T-helper 17 cell (primary cell): ENCODE measurements at places on chromosomes 7 and 10.

- no peak for DNase-seq
Measured at GRCh38 chr7:28155019-28155660, 25.5 kb downstream of the JAZF1 start.

DNA sequence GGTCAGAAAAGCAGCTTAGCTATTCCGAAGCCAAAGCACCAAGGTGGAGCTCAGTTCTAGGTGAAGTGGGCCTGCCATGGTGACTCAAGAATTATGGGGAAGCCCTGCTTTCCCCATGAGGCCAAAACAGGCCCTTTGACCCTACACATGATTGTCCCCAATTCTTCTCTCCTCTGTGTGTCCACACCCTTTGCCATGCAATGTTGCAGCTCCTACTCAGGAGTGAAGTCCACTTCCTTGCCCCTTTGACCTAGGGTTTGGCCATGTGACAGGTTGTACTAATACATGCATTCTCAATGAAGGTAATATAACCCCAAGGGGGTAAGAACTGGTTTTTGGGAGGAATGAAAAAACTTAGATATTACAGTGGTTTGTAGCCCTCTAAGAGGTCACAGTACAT is 67.6 kb upstream of the MKRN1 start:
- no peak for DNase-seq

- DNase-seq = no peak
Measured at GRCh38 chr10:1724921-1725488, 12.3 kb downstream of the ADARB2 start.

DNA sequence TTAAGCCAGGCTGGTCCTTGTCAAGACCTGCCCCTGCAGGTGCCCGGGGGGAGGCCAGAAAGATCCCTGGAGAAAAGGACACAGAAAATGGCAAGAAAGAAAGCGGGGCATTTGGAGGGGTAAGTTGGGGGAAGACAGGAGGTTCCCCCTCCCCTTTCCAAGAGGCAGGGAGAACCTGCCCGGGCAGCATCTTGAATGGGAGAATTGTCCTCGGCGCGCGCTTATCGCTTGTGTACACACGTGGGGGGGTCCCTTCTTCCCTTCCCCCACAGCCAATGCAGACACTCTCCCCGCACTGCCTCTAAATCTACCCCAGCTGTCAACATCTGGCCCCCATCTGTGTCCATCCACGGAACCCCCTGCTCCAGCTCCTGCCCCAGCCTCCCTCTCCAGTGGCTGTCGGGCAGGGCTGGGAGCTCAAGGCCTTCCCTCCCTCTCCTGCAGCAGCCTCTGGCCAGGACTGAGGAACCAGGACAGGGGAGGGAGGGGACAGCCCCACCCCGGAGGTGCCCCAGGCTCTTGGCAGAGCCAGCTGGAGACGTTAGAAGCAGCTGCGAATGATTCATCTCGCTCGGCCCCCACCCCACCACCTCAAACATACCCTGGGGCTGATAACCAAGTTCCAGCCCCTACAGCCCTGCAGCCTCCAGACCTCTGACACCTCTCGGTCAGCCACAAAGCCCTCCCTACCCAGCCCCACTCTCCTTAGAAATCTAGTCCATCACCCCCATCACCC is 25.3 kb downstream of the EPHB4 start:
- no peak for DNase-seq

DNA sequence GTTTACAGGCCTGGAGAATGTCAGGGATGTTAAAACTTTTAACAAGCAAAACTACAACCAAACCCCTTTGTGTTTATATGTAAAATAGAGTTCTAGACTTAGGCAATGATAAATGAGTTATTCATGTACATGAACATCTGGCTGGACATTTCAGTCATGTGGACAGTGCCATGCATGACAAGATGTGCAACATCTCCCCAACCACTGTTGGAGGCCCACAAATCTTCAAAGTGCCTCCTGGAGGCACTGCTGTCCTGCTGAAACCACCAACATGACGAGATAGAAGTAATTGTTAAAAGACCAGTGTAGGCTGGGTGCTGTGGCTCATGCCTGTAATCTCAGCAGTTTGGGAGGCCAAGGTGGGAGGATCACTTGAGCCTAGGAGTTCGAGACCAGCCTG is 18.4 kb downstream of the PPIA start:
- no peak for DNase-seq

DNA sequence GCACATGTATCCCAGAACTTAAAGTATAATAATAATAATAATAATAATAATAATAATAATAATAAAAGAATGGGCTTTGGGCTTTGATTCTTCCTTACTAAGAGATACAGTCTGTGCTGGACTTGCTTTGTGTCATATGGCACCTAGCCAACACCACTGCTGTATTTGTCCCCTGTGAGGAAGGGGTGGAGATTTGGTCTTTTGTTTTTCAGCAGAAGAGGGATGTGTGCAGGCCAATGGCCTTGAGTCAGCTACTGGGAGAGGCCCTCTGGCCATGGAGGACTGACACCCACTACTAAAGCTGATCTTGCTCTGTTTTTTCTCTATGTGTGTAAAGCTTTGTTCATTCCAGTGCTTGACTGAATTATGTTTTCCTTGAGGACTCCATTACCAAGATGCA is 573.0 kb upstream of the PCDH15 start:
- no peak for DNase-seq

DNA sequence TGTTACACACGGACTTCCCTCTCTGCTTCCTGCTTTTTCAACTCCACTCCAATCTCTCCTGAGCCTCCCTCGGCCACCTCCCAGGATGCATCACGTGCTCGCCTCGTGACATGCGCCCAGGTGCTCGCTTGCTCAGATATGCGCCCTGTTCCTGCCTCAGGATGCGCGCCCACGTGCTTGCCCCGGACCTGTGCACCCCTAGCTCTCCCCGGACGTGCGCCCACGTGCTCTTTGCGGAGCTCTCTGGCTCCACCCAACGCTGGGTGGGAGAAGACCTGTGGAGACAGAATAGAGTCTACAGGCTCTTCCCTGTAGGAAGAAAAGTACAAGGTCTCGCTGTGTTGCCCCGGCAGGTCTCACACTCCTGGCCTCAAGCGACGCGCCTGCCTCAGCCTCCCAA is 23.1 kb downstream of the PARD3 start:
- no peak for DNase-seq

GRCh38 chr10:84371944-84372343 is 43.6 kb downstream of the CCSER2 start:
- DNase-seq = no peak

- no peak for DNase-seq
Measured at GRCh38 chr10:25497246-25497645, 322.4 kb downstream of the GPR158 start.

DNA sequence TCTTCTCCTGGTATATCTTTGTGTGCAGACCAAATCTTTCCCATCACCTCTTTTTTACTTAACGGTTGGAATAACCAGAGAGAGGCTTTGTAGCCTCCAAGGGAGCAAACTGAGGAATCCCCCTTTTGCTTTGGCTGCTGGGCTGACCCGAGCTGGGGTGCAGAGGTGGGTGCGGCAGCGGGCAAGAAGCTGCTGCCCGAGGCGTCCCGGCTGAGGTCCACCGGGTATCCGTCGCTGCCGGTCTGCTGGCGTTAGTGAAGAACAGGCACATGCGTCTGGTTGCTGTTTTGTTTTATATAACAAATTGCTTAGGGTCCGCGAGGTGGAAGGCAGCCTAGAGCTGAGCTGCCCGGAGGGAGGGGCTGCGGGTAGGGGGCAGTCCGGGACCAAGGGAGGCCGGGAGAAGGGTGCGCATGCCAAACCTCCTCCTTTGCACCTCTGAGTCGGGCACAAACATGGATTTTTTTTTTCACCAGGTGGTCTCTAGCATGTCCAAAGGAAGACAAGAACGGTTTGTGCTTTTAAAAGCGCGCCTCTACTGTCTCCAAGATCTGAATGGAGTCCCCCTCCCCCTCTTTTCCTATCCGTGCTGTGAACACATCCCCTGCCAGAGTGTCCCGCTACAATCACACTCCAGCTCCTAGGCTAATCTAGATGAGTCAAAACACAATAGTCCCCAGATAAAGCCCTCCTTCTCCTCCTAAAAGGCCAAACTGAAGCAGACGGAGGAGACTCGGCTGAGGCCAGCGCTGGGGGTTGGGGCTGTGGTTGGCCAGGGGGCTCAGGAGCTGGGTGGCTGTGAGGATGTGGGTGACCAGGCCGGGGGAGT is 6.8 kb upstream of the GATA3 start:
- no peak for DNase-seq

DNA sequence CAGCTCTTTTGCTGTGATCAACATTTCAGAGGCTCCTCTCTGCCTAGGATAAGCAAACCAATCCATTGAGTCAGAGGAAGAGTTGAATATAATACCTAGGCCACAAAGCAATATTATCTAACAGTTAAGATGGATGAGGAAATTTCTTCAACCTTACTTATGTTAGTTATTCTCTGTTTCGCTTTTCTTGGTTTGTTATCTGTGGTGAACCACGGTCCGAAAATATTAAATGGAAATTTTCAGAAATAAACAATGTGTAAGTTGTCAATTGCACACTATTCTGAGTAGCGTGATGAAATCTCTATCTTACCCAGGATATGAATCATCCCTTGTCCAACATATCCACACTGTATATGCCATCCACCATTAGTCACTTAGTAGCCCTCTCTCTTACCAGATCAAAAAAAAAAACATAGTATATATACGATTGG is 1.5 kb upstream of the HTR7 start:
- no peak for DNase-seq

GRCh38 chr7:123916240-123916724 is 8.8 kb upstream of the SPAM1 start:
- DNase-seq = no peak

DNA sequence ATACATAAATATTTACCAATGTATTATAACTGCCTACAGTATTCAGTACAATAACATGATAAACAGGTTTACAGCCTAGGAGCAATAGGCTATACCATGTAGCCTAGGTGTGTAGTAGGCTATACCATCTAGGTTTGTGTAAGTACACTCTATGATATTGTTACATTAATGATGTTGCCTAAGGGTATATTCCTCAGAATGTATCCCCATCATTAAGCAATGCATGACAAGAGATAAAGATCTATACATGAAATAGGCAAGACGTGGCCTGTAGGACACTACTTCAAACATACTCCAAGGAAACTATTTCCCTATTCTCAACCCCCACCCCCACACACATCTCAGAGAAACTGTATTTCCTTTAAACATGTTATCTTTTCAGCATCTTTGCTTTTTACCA is 15.3 kb upstream of the ADAM22 start:
- no peak for DNase-seq

DNA sequence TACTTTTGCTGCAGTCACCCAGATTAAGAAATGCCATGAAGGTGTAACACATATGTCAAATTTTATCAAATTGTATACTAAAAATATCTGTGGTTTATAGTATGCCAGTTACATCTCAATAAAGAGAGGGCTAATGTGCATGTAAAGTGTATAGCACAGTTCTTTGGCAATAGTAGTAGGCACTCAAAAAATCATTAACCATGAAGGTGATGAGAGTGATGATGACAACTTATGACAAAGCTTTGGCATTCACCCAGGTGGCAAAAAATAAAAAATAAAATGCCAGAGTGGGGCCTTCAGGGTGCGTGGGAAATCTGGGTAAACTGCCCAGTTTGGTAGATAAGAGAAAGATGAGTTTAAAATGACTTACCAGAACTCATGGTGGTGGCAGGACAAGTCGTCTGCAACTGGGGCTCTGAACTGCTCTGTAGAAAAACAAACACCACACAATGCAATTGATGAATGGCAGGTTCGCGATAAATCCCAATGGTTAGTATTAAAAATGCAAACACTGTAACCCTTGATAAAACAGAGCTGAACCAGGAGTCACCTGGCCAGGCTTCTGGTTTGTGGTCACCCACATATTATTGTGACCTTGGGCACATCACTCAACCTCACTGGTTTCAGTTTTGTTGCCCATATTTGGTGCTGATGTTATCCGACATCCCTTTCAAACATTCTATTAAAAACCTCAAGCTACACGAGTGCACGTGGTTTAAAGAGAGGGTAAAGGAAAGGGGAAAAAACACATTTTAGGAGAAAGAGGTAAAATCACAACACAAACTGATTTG is 120.2 kb downstream of the SORBS1 start:
- no peak for DNase-seq

- DNase-seq = no peak
Measured at GRCh38 chr7:158613481-158613880, 25.9 kb upstream of the PTPRN2 start.

- DNase-seq = no peak
Measured at GRCh38 chr10:3828404-3829155, 43.6 kb upstream of the KLF6 start.

GRCh38 chr7:109890622-109891021 is 1200.3 kb upstream of the LRRN3 start:
- DNase-seq = no peak

- no peak for DNase-seq
Measured at GRCh38 chr7:140674356-140674800, 1.6 kb downstream of the ADCK2 start.

DNA sequence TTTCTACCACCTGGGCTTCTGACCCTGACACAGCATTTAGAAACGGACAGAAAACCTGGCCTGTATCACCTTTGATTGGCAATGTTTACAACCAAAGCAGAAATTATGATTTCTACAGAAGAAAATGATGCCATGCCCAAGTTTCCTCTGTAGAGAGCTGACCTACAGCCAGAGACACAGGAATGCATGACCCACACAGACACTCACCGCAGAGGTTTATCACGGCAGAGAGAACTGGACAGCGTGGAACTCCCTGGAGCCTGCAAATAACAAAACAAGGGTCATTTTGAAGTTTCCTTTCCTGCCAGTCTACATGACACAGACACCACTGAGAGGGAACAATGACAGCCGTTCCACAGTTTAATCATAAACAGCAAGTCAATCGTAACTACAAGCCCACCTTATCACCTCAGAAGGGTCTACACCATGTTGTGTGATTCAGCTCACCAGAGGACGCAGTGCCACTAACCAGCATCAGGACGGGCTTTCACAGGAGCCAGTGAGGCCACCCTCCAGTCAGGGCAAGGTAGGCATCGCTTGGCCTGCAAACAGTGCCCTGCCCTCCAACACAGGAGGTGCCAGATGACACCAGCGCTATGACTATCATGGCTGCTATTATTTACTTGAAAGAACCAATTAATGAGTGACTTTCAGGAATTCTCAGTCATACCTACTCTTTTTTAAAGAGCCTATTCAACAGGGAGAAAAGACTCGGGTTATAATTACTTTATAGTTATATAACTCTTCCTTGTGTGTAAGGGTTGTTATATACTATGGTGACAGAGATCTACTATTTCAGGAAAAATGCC is 139.9 kb downstream of the TNS3 start:
- DNase-seq = no peak
